ENCODE measurements at places on chromosomes 3 and 15.

DNA sequence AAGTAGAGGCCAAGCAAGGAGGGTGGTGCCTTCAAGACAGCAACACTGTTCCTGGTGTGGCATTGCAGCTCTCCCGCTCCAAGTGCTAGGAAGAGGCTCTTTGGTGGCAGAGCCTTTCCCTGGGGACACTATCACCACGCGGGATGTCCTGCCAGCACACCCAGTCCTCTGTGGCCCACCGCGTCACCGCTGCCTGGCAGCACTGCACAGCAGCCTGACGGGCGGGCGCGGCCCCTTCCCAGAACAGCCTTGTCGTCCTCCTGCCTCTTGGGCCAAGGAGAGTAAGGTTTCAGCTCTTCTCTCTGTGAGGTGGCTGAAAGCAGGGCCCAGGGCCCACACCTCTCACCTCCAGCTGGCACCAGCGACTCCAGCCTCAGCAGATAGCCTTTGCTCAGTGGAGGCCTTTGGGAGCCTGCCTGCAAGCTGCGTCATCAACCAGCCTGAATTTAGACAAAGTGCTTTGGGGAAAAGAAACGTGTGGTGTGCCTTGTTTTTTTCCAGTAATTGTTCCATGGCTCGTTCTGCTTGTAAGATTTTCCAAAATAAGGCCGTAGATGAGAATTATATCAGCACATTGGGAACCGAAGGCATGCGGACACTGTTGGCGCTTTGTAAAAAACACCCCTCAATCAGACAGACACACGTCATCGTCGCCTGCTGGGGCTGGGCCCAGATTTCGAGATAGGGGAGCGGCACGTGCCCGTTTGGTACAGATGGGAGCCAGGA is 65.0 kb downstream of the AAGAB start:
- DNase-seq: no peak

DNA sequence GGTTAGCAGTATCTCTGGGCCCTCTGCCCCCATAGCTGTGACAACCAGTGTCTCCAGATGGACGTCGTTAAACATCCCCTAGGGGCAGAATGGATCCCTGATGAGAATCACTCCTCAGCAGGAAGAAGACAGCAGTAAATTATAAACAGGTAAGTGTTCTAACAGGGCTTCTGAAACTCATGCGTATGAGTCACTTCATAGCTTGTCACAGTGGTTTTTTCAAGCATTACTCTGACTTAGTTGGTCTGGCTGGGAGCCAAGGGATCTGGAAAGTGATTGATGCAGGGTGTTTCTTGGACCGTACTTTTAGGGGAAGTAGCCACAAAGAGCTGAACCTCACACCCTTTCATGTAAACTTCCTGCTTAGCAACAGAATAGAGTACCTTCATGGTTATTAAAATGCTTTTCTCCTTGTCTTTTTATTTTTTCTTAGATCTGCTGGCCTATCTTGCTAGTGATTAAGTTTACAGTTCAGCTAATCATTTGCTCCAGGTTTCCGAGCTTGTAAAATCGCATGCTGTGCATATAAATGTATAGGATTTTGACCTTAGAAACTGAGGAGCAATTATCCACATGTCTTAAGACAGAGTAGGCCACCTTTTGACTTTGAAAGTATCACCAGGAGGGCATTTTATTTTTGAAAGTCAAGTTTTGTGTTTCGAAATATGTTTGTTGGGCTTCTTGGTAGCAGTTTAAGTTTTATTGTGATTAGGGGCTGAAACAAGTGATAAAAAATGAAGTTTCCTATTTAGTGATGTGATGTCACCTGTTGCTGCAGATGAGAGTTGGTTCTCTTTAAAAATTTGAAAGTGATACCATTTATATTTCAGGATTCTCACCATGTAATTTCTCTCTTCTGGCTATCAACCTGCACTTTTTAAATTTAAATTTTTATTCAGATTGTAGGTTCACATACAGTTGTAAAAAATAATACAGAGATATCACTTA is 333.9 kb downstream of the PTPRG start:
- no peak for DNase-seq

GRCh38 chr3:3998140-3998922 is 199.1 kb downstream of the LRRN1 start:
- DNase-seq: peak; percentile 52

- DNase-seq: no peak
These were observed 60.8 kb upstream of the ZBTB38 start for GRCh38 chr3:141307351-141308059.
